ENCODE measurements at places on chromosomes 6 and 20.

GRCh38 chr6:6711031-6711785, 122.7 kb downstream of the LY86 start:
- no peak for DNase-seq

GRCh38 chr6:11439017-11439420, 98.5 kb upstream of the TMEM170B start:
- no peak for DNase-seq

DNA sequence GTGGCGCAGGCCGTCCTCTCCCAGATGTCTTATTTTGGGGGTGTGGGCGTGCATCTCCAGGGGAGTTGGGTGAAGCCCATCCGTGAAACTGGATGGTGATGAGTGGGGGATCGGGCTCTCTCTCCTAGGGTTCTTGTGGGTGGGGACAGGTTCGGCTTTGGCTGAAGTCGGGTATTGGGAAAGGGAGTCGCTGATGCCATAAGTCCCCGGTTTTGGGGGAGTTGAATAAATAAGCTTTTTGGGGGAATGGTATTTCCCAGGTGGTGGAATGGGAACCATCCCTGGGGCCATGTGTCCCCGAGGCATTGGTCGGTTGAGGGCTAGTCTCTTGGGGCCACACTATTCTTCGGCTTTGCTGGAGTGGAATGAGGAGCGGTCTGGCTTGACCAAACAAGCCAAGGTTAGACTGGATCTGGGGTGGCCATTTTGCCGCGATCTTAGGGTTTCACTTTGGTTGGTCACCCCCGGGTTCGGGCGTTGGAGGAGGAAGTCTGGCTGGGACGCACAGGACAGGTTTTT, 481 bp downstream of the ZNF133 start:
- DNase-seq, result no peak

DNA sequence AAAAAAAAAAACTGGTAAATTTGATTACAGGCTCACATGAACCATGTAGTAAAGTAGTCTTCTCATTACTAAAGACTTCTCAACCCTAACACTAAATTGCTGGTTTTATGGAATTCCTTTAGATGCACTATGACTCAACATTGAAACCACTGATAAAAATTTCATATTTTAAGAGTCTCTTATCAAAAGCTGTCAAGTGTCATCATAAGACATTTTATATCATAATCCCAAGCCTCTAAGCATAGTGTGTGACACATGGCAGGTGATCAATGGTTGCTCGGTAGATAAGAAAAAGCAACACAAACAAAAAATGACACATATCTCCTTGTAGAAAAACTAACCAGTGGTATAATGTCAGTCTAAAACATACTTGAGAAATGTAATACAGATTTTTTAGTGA, 258.4 kb downstream of the RNGTT start:
- DNase-seq, result no peak

DNA sequence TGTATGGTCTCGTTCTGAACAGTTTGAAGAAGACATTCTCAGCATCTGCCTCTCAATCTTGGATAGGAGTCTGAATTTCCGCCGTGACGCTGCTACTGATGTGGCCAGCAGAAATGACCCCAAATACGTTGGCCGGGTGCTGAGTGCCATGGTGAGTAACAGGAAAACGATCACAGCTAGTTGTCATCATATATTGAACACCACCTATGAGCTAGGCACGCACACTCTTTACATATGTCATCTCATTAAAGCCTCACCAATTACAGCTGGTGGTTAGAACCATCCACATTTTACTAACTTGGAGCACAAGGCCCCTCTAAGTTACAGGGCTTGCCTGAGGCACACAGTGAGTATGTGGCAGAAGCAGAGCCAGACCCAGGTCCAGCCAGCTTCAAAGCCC, 17.1 kb downstream of the TGM3 start:
- DNase-seq, result no peak

DNA sequence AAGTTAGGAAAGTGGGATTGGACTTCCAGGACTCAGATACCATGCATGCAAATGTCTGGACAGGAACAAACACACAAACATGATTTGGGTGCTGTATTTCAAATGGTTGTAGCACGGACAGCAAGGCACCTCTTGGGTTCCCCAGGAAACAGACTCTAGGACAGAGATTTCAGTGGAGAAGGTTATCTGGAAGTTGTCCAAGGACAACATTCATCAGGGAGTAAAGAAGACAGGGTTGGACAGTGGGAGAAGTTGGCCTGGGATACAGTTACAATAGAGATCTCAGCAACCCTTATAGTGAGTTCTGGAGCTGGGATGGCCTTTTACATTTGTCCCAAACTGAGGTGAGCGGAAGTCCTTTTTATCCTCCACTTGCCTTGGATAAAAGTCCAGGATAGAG, 19.8 kb upstream of the TINAG start:
- DNase-seq, result no peak

DNA sequence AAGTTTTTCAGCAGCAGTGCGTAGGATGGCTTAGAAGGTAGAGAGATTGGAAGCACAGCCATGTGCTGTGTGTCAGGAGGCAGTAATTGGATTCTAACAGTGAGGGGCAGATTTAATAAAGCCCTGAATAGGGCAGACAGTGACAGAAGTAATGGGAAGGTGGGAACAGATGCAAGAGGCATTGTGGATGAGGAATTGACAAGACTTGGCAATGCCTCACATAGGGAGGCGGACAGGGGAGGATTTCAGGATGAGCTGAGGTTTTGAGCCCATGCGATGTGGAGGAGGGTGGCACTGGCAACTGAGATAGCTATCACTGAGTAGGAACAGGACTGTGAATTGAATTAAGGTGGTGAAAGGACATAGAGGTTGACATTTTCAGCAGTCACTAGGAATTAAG, 262.2 kb upstream of the FLRT3 start:
- DNase-seq, result no peak

- no peak for DNase-seq
Observed at GRCh38 chr6:118252474-118252873, 295.6 kb upstream of the PLN start.

GRCh38 chr20:10219452-10219791, 792 bp downstream of the SNAP25 start:
- DNase-seq, result no peak

DNA sequence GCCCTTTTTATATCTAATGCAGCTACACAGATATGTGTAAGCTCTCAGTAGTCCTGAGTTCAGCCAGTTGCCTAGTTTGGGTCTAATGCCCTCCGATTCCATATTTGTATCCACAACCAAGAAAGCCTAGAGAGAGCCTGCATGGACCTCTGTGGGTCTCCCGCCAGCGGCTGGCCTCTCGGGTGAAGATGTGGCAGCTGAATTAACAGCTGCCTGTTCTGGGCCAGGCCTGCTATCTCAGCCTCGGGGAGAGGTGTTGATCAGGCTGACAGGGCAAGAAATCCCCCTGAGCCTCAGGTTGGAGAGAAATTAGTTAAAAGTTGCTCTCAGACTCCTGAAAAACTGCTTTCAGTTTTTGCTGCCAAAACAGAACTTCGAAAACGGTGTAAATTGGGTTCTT, 19.8 kb downstream of the PTK7 start:
- DNase-seq, result no peak

DNA sequence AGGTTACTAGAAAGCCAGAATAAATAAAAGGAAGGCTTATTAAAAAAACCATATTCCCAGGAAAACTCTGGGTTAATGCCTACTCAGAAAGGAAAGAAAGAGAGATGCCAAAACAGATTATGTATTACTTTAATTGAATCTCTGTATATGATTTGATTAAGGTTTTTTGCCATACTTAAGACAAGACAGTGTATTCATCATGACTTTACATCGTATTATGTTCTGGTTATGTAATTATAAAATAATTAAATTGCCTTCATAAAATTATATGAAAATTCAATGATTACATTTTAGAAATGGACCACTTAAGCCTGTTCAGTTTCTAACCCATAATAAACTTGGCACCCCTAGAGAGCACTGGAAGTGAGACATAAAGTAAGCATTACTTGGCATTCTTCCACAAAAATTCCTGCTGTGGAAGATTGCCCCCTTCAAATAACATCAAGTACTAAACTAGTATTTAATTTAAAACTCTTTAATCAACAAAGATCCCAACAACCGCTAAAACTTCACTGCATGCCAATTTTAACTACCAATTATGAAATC, 20.8 kb upstream of the IBTK start:
- DNase-seq, result no peak

GRCh38 chr20:38861071-38861401, 55.5 kb downstream of the PPP1R16B start:
- no peak for DNase-seq

DNA sequence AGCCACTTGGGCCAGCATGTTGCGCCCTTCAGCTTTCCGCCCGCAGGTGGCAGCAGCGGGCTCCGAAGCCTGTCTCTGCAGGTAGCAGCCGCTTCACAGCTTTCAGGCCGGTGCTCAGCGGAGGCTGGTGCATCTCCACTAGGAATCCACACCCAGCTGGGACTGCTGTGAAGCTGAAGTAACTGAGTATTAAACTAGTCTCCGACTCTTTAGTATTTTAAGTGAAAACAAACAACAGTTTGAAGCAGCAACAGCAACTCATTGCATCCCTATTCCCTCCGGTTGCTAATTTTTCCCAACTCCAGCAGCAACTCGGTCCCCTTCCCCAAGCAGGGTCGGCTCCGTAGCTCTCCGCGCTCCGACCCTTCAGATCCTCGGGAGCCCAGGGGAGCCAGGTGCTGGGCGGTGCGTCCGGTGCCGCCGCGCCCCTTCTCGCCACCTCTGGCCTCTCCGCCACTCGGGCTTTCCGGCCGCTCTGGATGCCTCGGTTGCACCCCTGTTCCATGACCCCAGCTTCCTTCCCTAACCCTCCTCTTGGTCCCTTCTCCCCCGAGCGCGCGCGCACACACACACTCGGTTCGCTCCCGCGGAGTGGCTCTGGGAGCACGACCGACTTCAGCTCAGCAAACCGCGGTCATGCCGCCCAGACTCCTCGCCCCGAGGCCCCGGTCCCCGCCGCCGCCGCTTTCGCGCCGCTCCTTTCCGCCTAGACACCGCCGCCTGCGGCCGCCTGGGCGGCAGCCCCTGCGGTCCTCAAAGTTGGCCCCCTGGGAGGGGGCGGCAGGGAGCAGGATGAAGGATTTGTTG, 765 bp upstream of the NKAIN2 start:
- DNase-seq, result peak; percentile 91

DNA sequence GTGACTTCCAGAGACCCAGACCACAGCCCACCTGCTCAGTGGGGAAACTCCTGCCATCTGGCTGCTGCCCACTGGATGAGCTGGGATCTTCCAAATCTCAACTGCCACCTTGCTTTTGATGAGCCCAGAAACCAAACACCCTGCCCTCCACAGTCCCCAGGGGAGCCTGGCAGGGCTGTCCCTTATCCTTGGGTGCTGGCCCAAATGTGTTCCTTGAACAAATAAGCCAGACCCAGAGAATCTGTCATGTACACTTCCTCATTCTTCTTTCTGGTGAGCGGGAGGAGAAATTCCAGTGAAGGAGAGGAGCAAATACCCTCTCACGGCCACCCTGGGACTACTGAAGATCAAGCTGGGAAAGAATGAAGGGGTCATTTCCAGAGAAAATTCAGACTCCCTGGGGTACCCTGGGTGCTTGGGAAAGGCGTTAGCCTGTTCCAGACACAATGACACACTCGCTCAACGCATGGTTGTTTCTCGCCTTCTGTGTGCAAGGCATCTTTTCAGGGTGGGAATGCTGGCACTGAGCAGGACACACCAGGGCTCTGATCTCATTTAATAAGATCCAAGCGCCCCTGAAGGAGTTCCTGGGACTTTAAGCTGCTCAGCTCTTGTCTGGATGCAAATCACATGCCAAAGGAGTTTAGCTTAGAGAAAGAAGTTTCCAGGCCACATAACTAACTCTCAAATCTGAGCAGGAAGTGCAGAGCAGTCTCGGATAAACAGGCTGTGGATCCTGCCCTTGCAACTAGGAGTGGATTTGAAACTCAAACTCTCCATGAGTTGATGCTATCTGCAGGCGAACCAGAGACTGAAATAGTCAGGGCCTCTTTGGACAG, 38.5 kb downstream of the PXDC1 start:
- no peak for DNase-seq

GRCh38 chr6:11055127-11055627, 11.1 kb upstream of the ELOVL2 start:
- no peak for DNase-seq

DNA sequence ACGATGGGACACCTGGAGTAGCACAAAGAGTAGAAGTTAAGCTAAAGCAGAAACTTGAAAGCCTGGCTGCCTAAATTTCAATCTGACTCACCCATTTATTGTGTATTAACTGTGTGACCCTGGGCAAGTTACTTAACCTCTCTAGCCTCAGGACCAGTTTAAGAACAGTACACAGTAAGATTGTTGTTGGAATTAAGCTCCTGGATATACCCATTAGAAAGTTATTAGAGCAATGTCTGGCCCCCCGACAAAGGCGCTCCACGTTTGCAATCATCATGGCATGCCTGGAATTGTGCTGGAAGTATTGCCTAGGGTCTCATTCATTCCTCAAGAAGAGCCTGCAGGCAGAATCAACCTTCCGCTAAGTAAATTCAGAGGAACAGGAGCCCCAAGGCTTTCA, 1.4 kb downstream of the SDC4 start:
- DNase-seq, result no peak

DNA sequence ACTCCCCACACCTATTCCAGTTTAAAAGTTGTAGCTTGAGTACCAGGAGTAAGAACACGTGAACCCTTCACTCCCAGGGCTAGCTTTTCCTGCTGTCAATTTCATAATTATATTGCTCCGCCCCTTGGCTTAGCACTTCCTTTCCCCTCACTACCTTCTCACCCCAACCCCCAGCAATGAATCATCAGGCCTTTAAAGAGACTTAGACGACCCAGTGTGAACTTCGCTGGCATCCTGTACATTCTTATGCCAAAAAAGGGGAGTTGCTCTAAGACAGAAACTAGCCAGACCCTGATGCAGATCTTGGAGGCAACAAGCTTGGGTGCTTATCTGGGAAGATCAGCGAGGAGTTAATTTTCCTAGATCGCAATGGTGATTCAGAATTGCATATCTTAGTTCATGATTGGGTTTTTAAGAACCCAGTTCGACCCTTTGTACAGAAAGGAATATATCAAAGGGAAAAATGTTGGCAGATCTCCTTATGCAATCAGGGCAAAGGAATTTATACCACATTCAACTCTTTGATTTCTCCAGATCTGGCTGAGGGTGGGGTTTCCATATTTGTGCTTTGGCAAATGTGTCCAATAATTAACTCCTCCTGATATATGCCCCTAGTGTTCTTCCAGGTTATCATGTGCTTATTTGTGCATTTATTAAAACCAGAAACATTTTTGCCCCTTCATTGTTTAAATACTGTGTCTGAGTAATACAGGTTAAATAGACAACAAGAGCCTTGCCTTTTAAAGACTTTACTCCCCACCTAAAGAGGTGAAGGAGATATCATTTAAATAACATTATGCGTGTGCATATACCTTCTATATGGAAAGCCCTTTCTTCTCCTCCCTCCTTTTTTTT, 8.1 kb upstream of the ATXN1 start:
- no peak for DNase-seq

DNA sequence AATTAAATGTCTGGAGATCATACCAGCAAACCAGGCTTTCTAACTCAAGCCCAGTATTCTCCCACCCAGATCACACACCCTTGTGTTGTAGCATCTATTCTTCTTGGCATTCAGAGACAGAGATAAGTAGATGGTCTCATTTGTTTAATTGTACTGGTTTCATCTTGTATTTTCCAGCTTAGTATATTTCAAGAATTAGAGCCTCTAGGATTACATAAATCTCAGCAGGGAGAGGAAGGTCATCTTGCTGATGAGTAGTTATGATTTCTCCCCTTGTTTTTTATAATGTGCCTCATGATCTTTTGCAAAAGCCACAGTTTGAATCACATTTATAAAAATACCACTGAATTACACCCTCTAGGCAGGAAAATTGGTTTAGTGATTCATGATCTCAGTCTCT, 106.6 kb upstream of the NRSN1 start:
- no peak for DNase-seq

- DNase-seq, result no peak
Observed at GRCh38 chr6:45424451-45424861, 46.7 kb upstream of the SUPT3H start.
